ENCODE measurements at places on chromosomes 11 and 22. TPM values are rescaled to one million over a fixed set of nuclear protein-coding genes. Genes with fewer than 3 reads are reported as not detected.

DNA sequence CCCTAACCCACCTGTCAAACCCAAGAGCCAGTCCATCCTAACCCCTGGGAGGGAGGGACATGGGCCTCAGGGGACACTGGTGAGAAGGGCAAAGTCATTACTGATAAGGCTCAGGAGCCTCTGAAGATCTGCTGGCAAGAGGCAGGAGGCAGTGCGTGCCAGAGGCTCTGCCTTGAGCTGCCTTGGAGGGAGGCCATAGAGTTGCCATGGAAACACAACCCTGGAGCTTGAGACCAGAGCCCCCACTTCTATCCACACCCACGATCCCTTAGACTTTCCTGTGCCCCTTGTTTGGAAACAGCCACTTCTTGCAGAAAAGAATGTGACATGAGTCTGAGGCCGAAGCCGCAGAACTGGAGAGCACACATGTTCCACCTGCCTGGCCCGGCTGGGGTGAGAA is 89.7 kb upstream of the CSNK2A3 start:
- no peak for DNase-seq

- no peak for DNase-seq
Measured at GRCh38 chr11:10990160-10990559, 132.3 kb upstream of the ZBED5 start.

DNA sequence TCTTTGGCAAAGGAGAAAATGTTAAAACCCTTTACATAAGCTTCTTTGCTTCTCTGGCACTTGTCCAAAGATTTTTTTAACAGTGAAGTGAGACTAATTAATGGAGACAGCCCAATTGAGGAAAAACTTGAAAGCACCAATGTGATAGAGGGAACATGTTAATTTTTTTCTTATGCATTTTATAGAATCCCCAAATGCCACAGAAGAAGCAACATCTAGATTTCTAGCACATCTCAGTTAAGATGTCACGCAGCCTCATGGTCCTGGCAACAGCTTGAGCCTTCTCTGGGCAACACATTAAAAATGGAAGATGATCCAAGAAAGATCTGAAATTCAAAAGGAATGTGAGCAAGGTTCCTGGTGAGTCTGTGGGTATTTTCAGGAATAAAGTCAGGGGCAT is 48.5 kb downstream of the PACSIN2 start:
- DNase-seq: no peak

DNA sequence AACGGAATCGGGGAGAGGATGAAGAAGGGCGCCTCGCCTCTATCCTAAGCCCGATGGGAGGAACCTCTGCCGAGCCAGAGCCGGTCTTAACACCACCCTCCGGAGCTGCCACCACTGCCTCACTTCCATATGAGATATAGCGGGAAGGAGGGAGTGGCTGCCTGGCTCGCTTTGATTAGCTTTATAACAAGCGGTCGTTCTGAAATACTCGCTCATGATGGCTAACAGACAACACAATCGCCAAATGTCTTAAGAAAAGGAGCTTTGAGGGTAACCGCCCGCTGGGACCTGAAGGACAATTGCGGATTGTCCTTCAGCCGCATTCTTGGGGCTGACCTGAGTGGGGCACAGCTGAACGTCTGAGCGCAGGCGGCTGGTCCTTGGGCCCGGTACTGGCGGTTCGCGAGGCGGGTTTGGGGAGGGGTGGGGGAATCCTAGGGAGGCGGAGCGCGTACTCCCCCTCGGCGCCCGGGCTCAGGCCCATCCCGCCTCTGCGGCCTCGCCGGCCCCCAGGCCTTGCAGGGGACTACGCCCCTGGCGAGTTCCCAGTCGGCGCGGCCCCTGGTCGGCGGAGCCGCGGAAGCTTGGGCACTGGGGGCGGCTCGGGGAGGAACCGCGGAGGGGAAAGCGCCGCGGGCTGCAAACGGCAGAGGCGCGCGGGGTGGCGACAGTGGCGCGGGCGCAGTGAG is at the start of gene PLAAT5:
TSS of gene PLAAT5 (minus strand) at position 617 of the 689 bp plus-strand sequence. CDS start at position 484, 133 bp downstream.
- DNase-seq: peak; percentile 50

DNA sequence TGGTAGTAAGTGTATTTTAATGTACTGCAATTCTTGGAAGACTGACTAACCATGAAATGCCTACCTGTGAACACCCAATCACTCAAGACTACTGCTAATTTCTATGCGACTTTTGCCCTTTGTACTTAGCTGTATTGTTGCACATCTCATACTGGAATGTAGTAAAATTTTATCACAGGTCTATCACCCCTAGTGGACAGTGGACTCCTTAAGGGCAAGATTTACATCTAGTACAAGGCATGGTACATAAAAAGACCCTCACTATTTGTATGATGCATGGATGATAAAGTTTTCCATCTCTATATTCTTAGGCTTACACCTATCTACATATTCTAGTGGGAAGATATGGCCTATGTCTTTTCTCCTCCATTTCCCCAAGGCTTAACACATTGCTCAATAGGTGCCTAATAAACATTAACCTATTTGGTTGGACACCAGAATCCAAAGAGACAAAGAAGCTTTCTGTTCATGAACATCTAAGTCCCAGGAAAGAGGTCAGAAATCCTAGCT is 26.1 kb downstream of the SERGEF start:
- DNase-seq: no peak

- DNase-seq: no peak
Measured at GRCh38 chr11:110886288-110886970, 174.2 kb upstream of the ARHGAP20 start.

DNA sequence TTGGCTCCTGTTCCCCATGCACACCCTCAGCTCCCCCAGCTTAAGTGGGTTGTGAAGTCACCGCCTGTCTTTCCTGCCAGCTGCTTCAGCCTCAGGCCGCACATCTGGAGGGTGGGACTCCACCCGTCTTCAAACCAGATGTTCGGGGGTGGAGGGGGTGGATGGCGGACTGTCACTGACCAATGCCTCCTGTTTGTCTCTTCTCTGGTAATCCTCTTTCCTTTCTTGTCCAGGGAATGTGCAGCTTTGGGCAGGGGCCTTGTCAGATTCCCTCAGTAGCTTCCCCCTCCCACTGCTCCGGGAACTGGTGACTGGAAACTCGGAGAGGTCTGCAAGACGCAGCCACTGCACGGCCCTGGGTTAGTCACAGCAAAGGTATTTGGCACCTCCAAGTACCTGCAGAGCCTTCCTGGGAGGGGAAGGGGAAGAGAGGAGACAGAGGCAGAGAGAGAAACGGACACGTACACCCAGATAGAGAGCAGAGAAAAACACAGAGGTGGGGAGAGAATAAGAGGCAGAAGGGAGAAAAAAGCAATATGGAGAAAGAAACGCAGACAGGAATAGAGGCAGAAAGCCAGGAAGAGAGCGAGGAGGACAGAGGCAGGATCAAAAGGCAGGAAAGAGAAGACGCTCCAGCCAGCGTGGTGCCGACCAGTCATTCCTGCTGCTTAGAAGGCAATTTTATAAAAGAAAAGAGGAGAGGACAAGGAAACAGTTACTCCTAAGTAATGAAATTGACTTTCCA is 56.1 kb upstream of the TIMP3 start:
- DNase-seq: no peak

- no peak for DNase-seq
Measured at GRCh38 chr11:121235057-121235456, 57.5 kb upstream of the SC5D start.

DNA sequence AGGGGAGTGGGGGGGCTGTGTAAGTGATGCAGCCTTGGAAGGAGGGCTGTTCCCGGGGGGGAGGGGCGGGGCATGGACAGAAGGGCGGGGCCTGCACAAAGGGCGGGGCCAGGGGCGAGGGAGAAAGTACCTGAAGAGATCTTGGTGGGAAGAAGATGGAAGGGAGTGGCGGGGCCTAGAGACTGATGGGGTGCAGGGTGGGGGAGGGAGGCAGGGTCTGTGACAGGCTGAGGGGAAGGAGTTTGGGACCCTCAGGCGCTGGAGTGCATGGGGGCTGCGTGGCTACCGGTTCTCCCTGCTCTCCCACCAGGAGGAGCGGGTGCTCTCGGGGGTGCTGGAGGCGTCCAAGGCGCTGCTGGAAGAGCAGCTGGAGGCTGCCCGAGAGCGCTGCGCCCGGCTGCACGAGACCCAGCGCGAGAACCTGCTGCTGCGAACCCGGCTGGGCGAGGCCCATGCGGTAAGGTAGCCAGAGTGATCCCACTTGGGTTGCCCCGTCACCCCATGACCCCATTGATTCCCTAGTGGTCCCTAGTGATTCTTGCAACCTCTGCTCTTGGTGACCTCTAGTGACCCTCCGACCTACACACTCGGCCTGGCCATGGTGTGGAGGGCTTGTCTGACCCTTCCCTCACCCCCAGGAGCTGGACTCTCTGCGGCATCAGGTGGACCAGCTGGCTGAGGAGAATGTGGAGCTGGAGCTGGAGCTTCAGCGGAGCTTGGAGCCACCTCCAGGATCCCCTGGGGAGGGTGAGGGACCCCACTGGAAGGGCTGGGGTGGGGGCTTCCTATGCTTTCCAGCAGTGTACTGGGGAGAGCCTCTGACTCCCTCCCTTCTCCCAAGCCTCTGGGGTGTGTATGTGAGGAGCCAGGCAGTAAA is 3.1 kb downstream of the CCDC88B start:
- no peak for DNase-seq

DNA sequence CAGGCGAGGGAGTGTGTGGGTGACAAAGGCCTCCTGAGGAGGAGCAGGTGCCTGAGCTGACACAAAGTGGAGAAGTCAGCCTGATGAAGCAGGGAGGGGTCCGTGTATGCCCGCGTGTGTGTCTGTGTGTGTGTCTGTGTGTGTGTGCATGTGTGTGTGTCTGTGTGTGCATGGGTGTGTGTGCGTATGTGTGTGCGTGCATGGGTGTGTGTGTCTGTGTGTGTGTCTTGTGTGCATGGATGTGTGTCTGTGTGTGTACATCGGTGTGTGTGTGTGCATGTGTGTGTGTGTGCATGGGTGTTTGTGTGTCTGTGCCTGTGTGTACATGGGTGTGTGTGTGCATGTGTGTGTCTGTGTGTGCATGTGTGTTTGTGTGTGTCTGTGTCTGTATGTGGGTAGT is 65.6 kb upstream of the EIF3D start:
- no peak for DNase-seq

GRCh38 chr11:132523929-132524328 is 1008.4 kb downstream of the OPCML start:
- DNase-seq: no peak

GRCh38 chr22:36562261-36562835 is 33.4 kb upstream of the EIF3D start:
- DNase-seq: no peak

- DNase-seq: no peak
Measured at GRCh38 chr11:1156506-1157340, 1.0 kb upstream of the MUC5AC start.

DNA sequence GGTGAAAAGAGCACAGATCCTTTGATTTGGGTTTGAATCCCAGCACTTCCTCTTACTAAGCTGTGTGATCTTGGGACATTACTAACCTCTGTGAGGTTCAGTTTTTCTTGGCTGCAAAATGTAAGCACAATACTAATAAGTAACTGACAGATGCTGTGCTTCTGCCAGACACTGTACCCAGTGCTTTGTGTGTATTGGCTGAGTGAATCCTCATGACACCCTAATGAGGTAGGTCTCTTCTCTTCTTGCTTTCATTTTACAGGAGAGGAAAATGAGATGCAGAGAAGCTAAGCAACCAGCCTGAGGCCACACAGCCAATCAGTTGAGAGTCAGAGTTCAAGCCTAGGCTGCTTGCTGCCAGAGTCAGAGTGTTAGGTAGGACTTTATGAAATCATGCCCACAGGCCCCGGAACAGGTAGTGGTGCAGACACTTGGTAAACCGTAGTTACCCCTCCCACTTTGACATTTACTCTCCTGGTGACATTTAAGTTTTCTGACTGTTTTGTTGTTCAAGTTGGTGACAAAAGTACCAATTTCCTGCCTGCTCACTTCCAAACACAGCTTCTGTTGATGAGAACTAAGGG is 21.2 kb downstream of the PTPRJ start:
- no peak for DNase-seq

DNA sequence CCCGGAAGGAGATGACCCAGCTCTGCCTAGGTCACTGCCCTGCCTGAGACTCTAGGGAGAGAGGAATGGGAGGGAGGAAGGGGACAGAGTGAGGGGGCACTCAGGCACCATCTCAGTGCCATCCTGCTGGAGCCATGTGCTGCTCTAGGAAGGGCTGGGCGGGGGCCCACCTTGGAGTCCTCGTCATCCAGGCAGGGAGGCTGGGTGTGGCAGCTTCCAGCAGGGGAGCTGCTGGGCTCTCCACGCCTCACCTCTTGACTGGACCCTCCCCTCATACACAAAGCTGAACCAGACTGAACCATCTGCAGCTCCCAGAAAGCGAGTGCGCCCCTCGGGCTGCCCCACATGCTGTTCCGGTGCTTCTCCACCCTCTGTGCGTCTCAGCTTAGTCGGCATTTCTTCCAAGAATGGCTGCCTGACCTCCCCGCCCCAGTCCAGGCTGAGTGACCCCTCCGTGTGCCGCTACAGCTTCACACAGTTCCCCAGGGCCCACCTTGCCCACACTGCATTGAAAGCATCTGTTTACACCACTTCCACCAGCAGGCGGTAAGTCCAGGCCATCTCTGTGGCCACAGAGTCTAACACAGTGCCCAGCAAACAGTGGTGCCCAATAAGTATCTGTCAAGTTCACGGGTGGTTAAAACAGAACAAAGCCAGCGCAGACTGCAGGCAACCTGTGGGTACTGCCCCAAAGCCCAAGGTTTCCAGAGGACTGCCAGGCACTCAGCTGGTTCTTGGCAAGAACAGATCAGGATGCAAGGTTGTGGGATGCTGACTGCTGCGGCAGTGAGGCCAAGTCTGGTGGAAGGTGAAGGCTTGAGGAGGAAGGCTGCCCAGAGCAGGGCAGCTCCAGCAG is 9.4 kb upstream of the TRIM29 start:
- DNase-seq: no peak

DNA sequence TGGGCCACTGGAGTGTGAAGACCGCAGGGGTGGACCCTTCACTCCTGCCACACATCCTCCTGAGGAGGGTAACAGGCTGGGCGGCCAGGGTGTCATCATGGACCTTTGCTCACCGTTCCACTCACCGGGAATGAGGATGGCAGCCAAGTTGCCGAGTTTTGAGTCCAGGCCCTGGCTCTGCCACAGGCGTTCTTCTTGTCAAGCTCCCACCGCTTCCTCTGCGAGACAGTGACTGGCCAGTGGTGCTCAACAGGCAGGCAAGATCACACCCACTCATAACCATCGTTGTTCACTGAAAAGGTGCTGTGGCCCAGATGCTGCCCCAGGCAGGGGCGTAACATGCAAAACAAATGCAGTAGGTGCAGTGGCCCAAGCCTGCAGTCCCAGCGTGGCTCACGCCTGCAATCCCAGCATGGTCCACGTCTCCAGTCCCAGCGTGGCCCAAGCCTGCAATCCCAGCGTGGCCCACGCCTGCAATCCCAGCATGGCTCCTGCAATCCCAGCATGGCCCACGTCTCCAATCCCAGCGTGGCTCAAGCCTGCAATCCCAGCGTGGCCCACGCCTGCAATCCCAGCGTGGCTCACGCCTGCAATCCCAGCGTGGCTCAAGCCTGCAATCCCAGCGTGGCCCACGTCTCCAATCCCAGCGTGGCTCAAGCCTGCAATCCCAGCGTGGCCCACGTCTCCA is 5.0 kb upstream of the PANX2 start:
- no peak for DNase-seq

RNASEH2C gene
- 130 TPM for total RNA-seq

OR8G1 gene
- not detected for total RNA-seq

FJX1 gene
- 2.1 TPM for total RNA-seq

ATG13 gene
- total RNA-seq: 148 TPM

ARHGAP8 gene
- total RNA-seq: 28.4 TPM

SLC22A9 gene
- not detected for total RNA-seq

CRACR2B gene
- total RNA-seq: 7.5 TPM
